ENCODE measurements at places on chromosomes 11 and 22.

DNA sequence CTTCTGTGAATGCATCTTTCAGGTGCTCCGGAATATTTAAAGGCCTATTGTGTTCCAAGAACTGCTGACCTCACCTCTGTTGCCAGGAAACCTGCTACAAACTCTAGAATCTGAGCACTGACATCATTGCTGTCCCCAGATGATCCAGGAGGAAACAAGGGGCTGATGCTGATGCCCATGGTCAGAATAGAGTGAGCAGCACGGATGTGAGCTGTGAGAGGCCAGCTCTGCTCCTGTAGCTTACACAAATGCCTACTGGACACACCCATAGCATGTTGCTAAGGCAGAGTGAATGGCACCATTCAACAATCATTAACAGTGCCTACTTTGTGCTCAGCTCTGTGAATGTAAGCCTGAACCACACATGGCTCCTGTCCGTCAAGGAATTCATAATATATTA, 276.7 kb upstream of the API5 start:
- no peak for DNase-seq

GRCh38 chr11:120248551-120249278, 8.8 kb downstream of the POU2F3 start:
- DNase-seq, result peak; percentile 65

- peak; percentile 91 for DNase-seq
These were observed 59.7 kb upstream of the AMPD3 start for GRCh38 chr11:10395166-10395897.

GRCh38 chr11:9977554-9977953, 313.7 kb downstream of the SWAP70 start:
- no peak for DNase-seq

- DNase-seq, result no peak
These were observed 20.3 kb downstream of the SBF2 start for GRCh38 chr11:10273738-10274137.

DNA sequence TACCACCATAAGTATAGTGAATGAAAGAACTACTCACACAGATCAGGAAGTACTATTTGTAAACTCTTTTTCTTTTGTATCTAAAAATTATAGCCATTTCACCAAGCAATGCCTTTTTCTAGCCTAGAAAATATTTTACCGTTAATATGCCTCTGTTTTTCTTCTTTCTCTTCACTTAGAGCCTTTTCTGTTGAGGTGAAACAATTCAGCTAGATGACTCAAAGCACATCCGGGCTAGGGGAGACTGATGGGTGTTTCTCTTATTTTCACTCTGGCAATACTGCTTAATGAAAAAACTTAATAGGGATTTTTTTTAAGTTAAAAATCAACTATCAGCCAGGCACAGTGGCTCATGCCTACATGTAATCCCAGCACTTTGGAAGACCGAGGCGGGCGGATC, 93.3 kb downstream of the SGSM3 start:
- DNase-seq, result peak; percentile 36

DNA sequence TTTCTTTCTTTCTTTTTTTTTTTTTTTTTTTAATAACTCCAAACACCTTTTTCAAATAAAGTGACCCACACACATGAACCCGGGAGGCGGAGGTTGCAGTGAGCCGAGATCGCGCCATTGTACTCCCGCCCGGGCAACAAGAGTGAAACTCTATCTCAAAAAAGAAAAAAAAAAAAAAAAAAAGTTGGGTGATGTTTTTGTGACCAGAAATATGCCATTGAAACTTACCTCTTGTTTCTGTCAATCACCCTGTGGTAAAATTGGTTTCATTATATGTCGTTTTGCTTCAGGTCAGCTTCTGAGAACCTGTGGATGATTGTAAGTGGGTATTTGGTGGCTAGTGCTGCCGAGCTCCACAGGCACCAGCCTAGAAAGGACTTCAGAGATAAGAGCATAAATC, 238.8 kb downstream of the TBC1D22A start:
- DNase-seq, result no peak

GRCh38 chr11:76140912-76141574, 65.3 kb downstream of the WNT11 start:
- no peak for DNase-seq

DNA sequence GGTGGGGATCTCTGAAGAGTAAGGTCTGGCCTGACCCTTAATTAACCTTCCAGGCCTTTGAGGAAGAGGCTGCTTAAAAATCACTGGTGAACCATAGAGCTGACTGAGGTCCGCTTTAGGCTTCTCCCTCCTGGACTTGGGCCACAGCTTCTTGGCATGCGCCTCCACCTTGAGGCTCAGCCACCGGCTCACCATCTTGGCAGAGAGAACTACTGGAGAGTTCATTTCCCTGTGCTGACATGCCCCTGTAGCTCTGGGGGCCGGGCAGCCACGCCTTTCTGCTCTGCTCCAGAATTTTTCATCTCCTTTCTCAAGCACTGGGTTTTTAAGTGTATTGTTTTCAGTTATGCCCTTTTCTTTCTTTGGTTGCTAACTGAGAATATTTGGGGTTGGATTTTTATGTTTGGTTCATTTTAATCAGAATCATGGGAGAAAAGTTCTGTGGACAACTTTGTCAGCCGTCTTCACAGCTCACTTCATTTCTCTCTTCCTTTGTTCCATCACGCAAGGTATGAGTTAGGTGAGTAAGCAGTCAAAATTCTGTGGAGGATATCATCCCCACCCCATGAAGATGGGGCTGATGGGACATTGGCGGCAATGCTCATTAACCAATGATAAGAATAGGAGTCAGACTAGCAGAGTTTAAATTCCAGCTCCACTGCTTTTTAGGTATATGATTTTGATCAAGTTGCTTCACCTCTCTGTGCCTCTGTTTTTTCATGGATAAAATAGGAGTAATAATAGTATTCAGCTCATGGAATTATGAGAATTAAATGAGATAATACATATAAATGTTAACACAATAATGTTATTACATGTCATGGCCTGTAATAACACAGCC, 103.9 kb downstream of the DBX1 start:
- DNase-seq, result no peak

DNA sequence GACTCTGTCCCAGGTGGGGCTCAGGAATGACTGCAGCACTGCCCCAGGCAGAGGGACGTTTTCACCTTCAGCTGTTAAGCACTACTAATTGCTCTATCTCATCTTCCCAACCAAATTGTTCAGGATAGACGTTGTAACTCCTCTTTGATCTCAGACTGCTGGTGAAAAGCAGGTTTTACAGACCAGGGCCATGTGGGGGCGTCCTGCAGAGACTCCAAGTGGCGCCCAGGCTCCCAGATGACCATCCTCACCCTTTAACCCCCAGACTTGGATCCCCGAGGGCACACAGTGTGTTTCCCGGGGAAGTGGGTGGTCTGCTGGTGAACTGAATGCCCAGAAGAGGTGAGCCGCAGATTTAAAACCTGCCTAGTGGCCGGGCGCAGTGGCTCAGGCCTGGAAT, 23.9 kb downstream of the FADD start:
- no peak for DNase-seq

- no peak for DNase-seq
These were observed 554.2 kb upstream of the CCDC90B start for GRCh38 chr11:83840326-83840725.

DNA sequence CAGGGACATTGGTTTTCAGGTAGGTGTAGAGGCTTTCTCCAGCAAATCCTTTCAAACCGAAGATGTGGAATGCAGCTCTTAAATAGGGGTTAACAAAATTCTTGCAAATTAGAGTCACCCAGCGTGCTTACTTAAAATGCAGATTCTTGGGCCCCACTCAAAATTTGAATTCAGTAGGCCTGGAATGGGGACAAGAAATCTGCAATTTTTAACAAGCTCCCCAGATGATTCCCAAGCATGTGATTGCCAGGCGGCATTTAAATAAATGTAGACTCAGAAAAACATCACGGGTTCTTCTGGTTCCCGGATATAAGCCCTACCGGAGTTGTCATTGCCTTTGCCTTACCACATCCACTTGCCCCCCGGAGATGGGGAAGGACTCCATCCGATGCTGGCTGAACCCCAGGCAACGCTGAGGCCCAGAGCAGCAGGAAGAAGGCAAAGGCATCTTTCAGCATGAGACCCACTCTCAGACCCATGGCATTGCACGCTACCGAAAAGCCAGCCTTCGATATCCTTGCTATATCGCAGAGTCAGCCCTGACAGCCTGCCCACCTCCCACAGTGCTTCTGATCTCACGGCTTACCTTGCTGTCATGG, 134.2 kb downstream of the DSCAML1 start:
- no peak for DNase-seq

GRCh38 chr11:8090756-8091155, 9.7 kb downstream of the TUB start:
- DNase-seq, result peak; percentile 23

GRCh38 chr22:24200619-24201212, 19.4 kb downstream of the SUSD2 start:
- DNase-seq, result no peak

DNA sequence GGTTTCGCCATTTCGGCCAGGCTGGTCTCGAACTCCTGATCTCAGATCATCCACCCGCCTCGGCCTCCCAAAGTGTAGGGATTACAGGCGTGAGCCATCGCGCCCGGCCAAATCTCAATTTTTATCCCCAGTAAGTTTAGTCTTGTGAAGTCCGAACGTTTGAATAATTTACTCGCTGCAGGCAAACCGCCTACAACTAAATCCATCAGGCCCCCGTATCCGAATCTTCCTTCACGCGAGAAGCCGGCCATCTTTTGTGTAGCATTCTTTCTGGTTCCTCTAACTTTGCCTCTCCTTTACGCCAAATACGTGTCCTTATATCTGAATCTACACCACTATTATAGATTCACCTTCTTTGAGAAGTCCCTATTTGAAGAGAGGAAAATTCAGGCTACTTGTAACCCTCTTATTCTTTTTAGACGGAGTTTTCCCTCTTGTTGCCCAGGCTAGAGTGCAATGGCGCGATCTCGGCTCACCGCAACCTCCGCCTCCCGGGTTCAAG, 581 bp upstream of the EIF3L start:
- DNase-seq, result peak; percentile 33

DNA sequence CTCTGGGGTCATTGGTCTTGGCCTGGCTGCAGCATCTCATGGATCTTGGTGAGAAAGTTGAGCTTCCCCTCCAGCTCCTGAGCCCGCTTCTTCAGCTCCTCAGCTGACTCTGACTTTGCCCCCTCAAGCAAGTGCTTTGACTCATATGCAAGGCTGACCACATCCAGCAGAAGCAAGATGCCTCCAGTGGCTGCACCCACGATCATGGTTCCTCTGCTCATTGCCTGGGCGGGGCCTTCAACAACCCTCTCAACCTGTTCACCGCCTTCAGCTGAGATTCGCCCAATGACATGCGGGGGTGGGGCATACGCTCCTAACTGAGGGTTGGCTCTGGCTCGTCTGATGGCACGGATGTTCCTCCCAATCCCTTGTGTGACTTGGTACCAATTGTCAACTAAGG, 11.9 kb downstream of the APOL2 start:
- peak; percentile 45 for DNase-seq

DNA sequence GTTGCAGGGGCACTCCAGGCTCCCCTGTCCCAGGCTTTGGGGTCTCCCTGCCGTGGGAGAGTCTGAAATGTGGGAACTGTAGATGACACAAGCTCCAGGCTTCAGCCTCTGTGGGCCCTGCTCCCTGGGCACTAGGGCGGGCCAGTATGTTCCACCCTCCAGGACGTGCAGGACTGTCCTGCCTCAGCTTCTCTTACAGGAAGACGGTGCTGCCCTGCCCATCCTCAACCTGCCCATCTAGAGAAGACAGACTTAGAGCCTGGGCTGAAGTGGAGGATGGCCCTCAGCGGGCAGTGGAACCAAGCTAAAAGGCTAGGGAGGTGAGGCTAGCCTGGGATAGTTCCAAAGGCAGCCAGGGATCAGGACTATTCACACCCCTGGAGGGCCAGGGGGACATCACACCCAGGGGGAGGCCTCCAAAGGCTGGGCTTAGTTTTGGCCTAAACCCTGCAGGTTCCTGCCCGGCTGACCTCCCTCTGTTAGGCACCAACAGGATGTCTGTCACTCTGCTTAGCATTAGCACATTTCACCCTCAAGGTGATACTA, 4.0 kb upstream of the CERK start:
- DNase-seq, result no peak

GRCh38 chr11:57776577-57777210, 15.1 kb downstream of the CTNND1 start:
- no peak for DNase-seq

DNA sequence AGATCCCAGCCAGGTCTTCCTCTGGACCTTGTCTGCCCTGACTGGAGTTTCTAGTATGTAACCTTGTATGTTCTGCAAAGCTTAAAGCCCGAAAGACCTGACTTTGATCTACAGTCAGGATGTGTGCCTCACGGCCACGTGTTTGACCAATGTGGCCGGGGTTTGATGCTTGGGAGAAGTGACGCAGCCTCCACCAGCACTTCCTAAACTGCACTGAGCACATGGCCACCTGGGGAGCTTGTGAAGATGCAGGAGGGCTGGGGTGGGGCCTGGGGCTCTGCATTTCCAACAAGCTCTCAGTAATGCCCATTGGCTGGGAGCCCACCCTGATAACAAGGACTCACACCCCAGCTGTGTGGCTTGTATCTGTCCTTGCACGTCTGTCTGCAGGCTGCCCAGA, 53.2 kb downstream of the NAT10 start:
- DNase-seq, result no peak

DNA sequence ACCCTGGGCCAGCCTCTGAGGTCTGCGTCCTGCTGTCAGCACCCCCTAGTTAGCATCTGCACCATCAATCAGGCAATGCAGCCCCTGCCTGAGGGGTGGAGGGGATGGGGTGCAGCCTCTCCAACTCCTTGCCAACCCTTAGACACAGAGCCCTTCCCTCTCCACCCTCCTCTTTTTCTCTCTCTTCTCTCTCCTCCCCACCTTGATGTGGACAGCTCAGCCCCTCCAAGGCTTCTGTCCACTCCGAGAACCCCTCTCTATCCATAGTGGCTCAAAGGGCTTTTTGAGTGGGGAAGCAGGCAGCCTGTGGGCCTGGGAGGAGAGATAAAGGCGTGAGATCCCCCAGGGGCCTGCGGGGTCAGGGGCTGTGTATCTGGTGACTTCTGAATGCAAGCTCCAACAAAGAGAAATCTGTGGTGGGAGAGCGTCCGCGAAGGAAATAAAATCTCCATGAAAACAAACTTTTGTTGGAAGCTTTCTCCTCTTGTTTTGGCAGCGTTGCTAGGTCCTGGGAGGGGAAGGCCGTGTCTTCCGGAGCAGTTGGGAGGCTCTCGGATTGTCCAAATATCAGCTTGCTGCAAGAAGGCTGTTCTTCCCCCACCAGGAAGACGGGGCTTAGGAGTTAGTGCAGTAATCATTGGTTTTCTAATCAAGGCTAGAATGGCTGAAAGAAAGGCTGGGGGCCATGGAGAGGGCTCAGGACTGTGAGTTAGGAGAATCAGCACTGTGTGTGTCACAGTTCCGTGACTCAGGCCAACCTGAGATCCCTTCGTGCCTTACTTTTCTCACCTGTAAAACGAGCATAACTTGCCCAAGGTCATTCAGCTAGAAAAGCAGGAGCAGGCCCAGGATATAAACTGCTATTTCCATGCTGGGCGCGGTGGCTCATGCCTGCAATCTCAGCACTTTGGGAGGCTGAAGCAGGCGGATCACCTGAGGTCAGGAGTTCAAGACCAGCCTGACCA, 50.3 kb downstream of the PKNOX2 start:
- DNase-seq, result no peak

Data from suppressor macrophage treated with lipopolysaccharide for 1 hour (primary cell).